ENCODE measurements at places on chromosomes 3 and 15.

DNA sequence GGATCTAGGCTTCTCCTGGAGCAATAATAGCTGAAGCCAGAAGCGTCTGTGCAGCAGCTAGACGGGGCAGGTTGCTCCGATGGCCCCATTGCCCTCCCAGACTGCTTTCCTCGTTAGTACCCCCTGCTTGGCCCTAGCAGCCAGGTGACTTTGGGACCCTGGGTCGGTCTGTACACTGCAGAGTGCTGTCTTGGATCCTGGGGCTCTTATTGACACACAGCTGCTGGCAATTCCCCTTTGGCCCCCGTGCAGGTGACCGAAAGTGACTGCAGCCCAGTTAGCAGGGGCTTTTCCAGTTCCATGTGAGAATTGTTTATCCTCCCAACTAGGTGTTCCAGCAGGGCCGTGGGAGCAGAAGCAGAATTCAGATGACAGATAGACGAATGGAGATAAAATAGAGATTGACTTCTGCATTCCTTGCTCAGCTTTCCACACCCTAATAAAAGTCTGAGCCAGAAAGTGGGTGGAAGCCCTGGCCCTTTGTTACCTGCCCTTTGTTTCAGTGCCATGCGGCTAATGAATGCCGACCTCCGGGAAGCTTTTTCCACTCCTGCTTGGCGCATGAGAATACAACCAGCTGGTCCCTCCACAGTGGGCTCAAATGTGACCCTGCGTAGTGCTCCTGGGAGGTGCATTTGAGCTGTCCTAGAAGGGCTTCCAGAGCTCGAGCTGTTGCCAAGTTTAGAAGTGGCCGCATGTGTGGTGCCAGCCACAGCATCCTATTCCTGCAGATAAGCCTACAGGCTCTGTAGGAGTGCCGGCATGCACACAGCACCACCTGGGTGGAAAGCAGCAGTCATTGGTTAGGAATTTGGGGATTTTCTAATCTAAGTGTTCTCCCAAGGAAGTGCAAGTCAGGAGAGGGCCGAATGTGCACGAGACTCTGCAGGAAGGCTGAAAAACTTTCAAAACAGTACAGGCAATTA lies 94.4 kb downstream of the SLCO3A1 start:
- no peak for DNase-seq

- no peak for DNase-seq
Measured at GRCh38 chr3:71930056-71930991, 145.4 kb upstream of the PROK2 start.

- DNase-seq: peak; percentile 9
Measured at GRCh38 chr3:189458528-189458927, 172.7 kb upstream of the TP63 start.

- no peak for DNase-seq
Measured at GRCh38 chr15:55740359-55740878, 2.5 kb downstream of the PRTG start.

DNA sequence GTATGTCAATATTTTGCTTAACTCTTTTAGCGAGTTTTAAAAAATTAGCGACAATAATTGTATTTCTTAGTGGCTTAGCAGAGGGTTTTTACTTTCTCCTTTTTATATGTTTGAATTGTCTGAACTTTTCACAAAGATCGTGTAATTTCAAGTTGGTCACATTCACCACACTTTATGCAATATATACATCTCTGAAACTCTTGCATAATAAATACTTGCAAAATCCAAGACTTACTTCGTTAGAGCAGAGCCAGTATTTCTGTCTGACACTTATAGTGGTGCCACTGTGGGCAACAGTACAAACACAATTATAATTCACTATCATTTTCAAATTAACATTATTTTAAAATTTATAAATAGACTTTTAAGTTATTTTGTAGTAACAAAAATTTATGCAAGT lies 62.0 kb downstream of the SUCNR1 start:
- DNase-seq: no peak

GRCh38 chr3:42190701-42191442 lies 75.1 kb downstream of the CCK start:
- DNase-seq: peak; percentile 68

Measured in HuH-7.5 (cell line).